Stimulated activated CD4-positive, alpha-beta T cell treated with anti-CD3 and anti-CD28 coated beads, Interleukin-1b, Interleukin-23, amount 100 ng/mL, for 4 hours (primary cell): ENCODE measurements at places on chromosomes 13 and 19.

DNA sequence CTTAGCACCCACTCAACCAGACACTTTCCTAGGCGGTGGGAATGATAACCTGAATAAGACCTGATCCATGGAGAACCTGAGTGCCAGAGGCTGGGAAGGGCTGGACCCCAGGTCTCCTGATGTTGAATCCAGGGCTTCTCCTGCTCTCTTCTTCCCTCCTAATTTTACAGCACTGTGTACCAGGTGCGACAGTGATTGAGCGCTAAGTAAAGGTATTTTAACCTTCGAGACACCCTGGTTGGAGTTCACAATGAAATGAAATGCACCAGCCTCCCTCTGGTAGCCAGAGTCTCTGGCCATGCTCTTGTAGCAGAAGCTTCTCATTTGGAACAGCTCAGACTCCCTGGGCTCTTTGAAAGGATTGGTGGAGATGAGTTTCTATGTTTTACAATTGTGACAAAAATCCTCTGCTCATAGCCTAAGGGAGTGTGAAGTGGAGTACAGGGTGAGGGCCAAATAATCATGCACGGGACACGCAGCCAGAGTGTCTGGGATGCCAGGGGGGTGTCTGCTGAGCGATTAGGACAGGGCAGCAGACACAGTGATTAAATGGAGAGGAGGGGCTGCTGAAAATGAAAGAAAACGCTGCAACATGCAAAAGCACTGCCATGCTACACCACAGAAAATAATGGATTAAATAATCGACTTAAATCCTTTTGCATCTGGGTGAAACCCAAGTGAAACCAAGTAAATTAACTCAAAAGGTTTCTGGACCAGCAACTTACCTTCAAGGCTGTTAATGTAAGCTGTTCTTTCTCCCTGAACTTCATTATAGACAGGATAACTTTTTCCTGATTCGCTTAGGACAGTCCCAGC, 83.8 kb downstream of the FAM216B start:
- no peak for DNase-seq

DNA sequence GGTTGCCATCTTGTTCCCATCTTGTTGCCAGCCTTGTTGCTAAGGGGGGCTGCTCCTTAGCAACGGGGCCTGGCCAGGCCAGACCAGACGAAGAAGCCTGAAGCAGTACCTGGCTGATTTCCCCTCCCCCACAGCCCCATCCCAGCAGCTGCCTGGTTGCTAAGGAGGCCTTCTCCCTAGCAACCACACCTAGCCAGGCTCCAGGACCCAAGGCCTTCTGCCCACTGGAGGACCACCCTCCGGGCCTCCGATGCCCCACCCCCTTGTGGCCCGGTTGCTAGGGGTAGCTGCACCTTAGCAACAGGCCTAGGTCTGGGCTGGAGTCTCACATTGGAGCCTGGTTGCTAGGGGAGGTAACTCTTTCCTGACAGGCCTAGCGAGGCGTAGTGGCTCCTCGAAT, 3.9 kb downstream of the PRRG2 start:
- no peak for DNase-seq

DNA sequence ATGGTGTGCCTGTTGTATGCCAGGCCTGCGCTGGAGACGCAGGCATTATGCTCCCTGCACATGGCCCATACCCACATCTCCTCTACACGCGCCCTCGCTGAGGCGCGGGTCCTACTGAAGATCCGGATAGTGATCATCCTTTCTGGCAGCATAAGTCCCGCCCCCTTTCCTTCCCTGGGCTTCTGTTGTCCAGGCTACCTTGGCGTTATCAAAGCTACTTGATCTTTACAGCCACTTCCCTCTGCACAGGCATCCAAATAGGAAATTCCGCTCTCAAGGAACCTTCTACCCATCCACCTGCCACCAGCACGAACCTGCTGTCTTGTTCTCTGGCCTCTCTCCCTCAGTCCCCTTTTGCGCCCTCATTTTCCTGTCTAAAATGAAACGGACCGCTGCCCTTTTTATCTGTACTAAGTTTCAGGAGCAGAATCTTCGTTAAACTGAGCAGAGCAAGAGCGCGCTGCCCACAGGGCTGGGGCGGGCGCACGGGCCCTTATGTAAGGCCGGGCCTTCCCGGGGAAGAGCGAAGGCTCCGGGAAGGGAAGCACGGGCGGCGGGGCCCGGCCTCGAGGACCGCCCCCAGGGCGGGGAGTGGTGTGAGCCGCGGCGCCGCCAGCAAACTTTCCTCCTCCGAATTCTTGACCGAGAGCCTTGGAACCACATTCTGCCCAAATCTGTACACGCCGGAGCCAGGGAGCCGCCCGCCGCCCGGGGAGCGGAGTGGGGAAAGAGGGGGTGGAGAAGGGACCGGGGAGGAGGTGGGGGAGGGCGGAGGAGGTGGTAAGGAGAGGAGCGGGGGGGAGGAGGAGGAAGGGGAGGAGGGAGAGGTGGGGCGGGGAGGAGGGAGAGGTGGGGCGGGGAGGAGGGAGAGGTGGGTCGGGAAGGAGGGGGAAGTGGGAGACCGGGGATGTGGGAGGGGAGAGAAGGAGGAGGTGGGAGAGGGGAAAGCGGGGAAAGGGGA, 920 bp upstream of the UBE2L5 start:
- peak; percentile 19 for DNase-seq

DNA sequence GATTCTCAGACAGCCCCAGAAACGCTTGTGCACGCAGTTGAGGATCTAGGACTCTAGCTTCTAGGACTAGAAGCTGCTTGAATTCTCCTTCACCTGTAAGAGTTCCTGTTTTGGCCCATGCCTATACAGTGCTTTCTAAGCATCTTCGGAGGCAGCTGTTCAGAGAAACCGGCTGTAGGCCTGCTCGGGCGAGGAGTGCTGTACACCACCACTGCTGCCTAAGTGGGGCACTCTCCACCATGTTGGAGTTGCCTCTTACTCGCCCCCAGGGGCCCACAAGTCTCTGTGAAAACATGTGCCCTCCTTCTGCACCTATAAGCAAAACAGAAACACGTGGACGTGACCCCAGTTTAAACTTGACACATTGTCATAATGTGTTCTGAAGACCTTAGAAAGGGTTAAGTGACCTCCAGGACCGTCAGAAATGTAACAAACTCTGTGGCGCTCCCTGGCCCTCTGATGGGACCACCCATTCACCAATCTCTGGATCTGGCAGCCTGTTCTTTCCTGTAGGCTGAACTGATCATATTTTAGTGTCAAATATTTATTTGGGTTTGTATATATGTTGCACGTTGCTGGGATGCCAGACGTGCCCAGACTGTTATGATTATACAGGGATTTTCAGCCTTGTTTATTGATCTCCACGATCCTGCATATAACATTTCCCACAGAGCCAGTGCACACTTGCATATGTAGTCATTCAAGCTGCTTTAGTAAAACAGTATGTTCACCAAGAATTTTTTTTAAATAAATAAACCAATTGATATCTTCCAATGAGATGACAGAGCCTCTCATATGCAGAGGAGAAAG, 60.8 kb downstream of the C13orf42 start:
- no peak for DNase-seq

GRCh38 chr13:110010404-110011138, 224.2 kb upstream of the IRS2 start:
- no peak for DNase-seq
